ENCODE measurements at places on chromosomes 6 and 20.

DNA sequence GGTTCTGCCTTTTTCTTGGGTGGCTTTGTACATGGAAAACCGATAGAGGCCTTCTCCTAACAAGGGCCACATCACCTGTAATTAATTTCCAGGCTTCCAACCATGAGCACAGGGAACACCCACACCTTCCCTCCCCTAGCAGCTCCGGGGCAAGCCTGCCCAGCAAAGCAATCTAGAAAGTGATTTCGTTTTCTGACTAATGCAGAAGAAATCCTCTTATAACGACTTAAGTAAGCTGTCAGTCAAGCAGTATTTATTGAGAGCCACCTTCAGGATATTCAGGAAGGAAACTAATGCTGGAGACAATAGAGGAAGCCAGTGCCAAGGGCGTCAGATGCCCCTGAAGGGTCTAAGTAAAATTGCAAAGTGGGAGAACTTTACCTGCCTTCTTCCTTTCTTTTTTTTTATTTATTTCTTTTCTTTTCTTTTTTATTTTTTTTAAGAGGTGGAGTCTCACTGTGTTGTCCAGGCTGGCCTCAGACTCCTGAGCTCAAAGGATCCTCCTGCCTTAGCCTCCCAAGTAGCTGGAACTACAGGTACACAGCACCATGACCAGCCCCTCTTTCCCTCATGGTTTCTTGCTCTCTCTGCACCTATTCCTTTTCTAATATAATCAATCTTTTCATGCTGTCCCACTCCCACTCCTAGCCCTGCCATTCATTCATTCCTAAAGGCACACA lies 67.5 kb upstream of the MBOAT1 start:
- no peak for DNase-seq

DNA sequence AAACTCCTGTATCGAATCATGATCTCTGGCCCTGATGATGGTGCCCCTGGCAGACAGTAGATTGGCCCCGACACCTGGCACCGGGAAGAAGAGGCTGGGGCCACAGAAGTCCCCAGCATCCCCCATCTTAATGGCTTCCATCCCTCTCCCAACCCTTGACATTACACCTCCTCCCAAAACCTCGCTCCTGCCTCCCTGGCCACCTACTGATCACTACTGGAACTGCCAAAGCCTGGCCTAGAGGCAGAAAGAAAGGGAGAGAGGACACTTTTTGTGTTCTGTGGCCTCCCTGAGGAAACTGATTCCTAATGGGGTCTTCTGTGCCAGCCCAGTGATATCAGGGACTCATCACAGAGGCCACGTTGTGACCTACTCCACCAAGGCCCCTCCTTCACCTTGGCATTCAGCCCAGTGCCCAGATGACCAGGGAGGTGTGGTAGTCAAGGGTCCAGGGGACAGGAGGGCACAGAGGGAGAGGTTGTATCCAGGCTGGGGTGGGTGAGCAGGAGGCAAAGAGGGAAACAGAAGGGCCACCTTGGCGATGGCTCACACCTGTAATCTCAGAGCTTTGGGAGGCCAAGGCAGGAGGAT lies 6.1 kb downstream of the C20orf173 start:
- peak; percentile 19 for DNase-seq

GRCh38 chr6:22029171-22029570 lies 267.7 kb downstream of the PRL start:
- DNase-seq = no peak

GRCh38 chr20:38497246-38497935 lies 24.7 kb downstream of the RALGAPB start:
- no peak for DNase-seq

DNA sequence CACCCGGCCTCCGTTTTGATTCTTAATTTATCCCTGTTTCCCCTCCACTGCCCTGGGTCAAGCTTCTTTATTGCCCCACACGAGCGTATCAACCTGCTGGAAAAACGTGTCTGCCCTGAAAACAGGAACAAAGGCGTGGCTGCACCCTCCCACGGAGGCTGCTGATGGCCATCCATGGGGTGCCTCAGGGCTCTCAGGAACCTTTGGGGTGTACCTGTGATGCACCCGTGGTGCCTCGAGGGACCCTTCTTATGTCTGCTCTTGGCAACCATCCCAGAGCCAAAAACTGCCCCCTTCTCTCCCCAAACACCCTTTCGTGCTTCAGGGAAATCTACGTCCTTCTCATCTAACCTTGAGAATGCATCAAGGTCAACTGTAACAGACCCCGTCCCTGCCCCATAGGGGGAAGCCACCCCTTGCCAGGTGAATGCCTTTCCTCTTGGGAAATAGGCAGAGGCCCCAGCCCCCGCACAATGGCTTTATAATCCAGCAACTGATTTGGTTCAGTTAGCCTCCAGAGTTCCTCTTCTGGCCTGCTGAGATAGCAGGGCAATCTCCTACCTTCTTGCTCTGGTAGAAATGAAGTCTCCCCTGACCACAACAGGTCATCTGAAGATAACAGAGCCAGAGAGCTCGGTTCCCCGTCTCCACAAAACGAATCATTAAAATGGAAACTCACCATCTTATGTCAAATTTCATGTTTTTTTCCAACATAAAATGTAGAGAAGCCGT lies 29.4 kb downstream of the PSMG4 start:
- DNase-seq = no peak

- DNase-seq = no peak
These were observed 136.2 kb downstream of the ERMARD start for GRCh38 chr6:169887529-169888140.

GRCh38 chr6:157715728-157716164 lies 107.3 kb upstream of the SNX9 start:
- DNase-seq = no peak

DNA sequence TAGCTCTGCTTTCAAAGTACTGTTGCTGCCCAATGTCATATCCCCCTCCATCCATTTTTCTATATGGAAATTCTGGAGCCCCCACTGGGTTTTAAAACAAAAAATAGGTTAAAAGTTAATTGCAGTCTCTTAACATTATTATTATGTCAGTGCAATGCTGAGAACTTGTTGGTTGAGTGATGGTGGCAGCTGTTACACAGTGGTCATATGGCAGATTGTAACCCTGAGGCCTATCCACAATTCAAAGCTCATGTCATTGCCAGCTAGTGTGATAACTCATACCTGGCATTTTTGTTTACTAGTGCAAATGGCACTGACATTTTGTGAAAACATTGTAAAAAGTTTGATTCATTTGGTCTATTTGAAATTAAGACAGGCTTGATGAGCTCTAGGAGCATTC lies 305.7 kb upstream of the FLRT3 start:
- no peak for DNase-seq

- no peak for DNase-seq
These were observed 115.3 kb downstream of the SYNDIG1 start for GRCh38 chr20:24584538-24585356.

DNA sequence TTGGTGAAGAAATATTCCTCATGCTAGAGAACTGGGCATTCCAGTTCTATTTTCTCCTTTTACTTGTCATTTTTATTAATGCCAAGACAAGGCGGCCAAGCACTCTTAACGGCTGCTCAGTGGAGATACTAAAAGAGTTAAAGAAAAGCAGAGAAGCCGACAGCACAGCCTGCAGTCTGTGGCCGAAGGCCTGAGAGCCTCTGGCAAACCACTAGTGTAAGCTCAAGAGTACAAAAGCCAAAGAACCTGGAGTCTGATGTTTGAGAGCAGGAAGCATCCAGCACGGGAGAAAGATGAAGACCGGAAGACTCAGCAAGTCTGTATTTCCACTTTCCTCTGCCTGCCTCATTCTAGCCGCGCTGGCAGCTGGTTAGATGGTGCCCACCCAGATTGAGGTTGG lies 167.1 kb upstream of the FUT9 start:
- DNase-seq = no peak

- DNase-seq = no peak
These were observed 29.1 kb upstream of the SASH1 start for GRCh38 chr6:148313488-148313887.

GRCh38 chr6:33878562-33878961 lies 74.8 kb upstream of the MLN start:
- no peak for DNase-seq

DNA sequence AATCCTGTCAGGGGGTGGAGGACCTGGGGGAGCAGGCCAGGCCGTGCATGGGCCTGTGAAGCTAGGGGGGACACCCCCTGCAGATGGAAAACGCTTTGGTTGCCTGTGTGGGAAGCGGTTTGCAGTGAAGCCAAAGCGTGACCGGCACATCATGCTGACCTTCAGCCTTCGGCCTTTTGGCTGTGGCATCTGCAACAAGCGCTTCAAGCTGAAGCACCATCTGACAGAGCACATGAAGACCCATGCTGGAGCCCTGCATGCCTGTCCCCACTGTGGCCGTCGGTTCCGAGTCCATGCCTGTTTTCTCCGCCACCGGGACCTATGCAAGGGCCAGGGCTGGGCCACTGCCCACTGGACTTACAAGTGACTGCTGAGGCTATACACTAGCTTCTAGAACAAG lies 1.8 kb downstream of the ZBTB9 start:
- no peak for DNase-seq

DNA sequence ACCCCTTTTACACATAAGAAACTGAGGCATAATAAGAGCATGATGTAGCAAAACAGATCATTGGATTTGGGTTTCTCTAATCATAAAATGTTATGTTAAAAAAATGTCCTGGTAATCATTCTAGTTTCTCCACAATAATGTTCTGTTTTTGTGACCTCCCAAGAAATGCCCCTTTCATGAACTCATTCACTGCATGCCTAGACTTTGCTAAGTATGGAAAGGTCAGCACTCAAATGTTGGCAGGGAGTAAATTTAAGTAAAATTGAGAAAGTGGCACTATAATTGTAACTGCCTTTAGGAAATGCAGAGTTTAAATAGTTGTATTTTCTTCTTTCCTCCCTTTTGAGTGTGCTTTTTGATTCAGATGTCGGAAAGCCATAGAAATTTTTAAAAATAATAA lies 48.5 kb upstream of the ID4 start:
- DNase-seq = no peak

DNA sequence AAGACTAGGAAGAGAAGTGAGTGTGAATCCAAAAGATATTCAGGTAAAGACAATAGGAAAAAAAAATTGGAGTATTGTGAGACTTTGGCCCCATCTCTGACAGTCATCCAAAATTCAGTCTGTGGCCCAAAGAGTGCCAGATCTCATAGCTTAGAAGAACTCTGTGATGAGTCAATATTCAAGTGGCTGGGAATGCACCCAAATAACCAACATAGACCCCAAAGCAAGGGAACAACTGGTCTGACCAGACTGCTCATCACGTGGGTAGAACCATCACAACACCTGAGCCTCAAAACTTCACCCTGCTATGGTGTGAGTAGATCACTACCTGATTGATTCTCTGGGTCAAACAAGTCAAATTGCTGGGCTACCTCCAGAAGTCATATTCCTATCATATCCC lies 51.1 kb upstream of the TRDN start:
- DNase-seq = no peak

DNA sequence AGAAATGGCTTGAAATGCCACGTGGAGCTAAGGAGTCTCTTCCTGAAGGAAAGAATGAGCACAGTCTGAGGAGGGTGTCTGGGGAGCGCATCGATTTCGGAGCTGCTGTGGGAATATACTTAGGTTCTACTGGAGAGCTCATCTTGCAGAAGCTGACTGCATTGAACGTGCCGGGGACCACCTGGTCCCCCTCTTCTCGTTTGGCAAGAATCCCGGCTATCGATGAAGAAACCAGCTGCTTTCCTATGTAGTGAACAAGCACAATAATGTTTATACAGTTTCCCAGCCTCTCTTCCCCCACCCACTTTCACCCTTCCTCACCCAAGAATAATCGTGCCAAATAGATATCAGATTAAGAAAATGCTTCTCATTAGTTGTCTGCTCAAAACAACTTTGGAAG lies 242.5 kb downstream of the PACRG start:
- no peak for DNase-seq

Measured in CD4-positive, alpha-beta T cell treated with Interleukin-15 for 4 hours (primary cell).